ENCODE measurements at places on chromosomes 1 and 21.
A peak's percentile ranks its signal among the peaks of the same experiment; 100 is the strongest.

DNA sequence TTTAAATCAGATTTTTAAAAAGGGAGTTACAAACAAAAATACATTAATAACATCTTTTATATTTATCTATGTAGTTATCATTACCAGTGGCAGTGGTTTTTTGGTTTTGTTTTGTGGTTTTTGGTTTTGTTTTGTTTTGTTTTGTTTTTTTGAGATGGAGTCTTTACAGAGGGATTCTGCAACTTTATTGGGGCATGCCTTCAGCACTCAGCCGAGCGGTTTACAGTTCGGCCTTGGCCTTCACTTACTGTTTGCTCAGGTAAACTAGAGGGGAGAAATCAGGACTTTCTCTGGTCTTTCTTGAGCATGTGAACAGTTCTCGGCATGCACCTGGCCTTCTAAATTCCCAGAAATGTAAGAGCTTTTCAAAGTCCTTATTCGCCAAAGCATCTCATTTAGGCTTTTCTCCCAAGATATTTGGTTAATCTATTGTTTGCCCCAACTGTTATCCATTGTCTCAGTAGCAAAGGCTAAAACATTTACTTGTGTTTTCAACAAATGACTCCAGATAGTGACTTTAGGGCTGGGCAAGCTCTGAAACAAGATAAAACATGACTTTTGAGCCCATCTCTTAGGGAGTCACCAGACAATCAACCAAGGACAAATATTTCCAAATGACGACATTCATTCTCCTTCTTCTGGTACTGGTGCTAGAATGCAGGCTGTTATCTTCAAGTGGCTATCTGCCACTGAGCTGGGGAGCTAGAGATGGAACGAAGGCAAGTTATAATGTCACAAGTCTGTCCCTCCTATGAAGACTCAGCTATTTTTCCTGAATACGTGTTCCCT lies 48.4 kb upstream of the ADORA3 start:
- no peak for DNase-seq

GRCh38 chr1:32221980-32222755 lies at the start of the genes EIF3I and TMEM234:
Gene EIF3I (plus strand): TSS chr1:32222407. CDS start chr1:32222442, 35 bp downstream.
Gene TMEM234 (minus strand): TSS chr1:32222353. CDS start chr1:32222322, 31 bp downstream.
- peak; percentile 95 for DNase-seq

DNA sequence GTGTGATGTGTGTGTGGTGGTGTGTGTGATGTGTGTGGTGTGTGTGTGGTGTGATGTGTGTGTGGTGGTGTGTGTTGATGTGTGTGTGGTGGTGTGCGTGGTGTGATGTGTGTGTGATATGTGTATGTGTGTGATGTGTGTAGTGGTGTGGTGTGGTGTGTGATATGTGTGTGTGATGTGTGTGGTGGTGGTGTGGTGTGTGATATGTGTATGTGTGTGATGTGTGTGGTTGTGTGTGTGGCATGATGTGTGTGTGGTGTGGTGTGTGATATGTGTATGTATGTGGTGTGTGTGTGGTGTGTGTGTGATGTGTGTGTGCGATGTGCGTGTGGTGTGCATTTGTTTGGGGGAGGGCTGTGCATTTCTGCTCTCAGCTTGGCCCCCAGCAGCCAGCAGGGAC lies 7.1 kb upstream of the PCBP3 start:
- no peak for DNase-seq

DNA sequence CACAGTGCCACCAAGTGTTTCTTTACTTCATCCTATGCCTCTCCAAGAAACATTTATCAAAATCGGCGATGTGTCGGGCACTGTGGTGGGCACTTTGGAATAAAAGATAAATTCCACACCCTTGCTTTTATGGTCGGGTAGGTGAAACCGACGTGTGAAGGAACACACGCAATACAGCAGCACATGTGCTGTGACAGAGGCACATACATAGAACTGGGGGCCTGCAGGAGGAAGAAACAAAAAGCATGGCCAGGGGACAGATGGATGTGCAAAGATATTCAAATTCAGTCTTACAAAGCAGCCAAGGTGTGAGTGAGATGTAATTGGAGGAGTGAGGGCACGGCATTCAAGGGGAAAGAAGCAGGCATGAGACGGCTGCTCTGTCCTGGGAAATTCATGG lies 282.0 kb downstream of the PBX1 start:
- DNase-seq = no peak

DNA sequence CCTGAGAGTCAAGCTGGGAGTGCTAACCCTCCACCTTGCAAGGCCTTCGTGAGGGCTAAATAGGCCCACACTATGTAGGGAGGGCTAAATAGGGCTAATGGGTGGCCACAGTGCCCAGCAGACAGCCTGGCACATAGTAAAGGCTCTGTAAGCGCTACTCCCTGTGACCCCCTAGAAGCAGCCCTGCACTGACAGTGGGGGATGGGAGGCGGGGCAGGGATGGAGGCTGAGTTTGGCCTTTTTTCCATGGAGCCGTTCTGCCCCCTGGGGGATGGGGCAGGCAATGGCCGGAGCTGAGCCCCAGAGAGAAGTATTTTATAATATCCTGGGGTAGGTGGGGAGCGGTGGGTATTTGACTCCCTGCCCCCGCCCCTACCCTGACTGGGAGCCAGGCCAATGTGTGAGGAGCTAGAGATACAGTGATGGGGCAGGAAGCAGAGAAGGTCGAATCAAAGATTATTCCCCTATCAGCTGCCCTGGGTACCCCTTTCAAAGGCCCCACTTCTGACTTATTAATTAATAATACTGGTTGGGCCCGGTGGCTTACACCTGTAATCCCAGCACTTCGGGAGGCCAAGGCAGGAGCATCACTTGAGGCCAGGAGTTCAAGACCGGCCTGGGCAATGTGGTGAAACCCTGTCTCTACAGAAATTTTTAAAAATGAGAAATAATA lies 42.3 kb downstream of the LACTBL1 start:
- DNase-seq = peak; percentile 73

DNA sequence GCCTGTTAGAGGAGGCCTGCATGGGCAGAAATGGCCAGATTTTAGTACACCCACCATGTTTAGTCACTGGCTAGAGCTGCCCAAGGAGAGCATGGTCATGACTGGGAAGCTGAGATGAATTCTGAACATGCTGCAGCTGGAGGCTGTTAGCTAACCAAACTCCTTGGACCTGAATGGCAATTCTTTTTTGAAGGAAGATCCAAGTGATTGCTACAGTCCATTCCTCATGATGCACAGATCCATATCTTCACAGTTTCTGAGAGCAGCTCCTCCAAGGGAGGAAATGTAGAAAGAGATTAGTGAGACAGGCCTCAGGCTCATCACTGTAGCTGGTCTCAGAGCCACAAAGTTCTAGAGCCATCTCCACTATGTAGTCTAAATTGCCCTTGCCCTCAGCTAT lies 11.1 kb downstream of the ZFYVE9 start:
- no peak for DNase-seq

- no peak for DNase-seq
These were observed 153.8 kb upstream of the HMGB4 start for GRCh38 chr1:33709783-33710718.

Measured in NCI-H526 (cell line).